ENCODE measurements at places on chromosomes 11 and 22. TPM values are rescaled to one million over a fixed set of nuclear protein-coding genes. Genes with fewer than 3 reads are reported as not detected.

DNA sequence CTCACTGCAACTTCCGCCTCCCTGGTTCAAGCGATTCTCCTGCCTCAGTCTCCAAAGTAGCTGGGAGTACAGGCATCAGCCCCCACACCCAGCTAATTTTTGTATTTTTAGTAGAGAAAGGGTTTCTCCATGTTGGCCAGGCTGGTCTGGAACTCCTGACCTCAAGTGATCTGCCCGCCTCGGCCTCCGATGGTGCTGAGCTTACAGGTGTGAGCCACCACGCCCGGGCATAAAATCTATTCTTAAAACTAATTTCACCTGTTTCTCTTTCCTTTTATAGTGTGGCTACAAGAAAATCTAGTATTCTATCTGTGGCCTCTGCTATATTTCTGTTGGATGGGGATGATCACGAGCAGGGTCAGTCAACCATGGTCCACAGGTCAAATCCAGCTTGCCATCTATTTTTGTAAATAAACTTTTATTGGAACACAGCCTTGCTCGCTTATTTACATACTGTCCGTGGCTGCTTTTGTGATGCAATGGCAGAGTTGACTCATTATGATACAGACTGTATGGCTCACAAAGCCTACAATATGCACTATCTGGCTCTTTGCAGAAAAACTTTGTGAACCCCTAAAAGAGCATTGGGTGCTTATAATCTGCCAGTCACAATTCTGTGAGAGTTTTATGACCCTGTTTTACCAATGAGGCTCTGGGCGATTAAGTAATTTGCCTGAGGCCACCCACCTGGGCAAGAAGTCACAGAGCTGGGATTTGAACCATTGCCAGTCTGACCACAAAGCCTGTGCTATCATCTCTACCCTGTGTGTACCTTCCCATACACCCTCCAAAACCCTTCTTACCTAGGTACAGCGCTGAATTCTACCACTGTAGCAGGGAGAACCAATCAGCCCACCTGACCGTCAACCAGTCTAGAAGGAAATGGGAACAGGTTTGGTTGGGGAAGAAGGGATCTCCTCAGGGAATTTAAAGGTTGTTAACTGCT lies 28.3 kb downstream of the SLC1A2 start:
- no peak for DNase-seq

- DNase-seq: no peak
These were observed 261.6 kb upstream of the CADM1 start for GRCh38 chr11:115765803-115766239.

DNA sequence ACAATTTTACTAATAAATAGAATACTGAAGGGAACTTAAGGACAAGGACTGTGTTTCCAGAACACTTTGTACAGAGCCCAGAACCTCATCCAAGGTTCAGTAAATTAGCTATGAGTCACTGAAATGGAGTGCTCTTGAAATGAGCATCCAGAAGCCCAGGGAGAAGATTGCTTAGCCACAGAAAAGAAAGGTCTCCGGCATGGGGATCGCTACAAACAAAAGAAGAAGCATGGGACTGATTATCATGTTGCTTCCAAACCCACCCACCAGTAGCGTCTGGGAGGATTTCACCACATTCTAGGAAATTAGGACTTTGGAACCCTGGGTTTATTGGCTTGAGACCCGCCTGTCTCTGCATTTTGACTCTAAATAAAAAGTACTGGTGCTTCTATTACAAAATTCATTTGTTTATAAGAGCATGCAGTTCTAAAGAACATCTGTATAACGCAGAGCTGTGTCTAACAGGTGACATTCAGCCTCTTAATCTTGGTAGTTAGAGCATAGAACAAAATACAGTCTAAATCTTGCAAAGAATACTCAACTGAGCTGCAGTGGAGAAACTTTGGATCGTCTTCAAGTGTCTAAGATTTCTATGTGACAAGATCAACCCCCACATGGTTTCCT lies 35.9 kb upstream of the SESN3 start:
- no peak for DNase-seq

The KBTBD3 gene
- 13.2 TPM for polyA plus RNA-seq

- no peak for DNase-seq
These were observed 6.8 kb downstream of the STX3 start for GRCh38 chr11:59761993-59762392.

DNA sequence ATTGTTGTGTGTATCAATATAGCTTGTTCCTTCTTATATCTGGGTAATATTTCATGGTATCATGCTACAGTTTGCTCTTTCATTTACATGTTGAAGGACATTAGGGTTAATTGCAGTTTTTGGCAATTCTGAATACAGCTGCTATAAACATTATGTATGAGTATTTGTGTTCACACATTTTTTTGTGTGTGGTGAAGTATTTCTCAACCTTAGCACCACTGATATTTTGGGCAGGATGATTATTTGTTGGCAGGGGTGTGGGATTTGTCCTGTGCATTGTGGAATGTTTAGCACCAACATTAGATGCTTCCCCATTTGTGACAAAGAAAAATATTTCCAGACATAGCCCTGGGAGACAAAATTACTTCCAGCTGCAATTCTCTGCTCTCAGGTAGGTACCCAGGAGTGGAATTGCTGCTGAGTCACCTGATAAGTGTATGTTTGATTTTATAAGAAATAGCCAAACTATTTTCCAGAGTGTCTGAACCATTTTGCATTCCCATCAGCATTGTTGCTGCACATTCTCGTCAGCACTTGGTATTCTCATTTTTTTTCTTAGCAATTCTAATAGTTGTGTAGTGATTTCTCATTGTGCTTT lies 128.2 kb downstream of the SNX19 start:
- DNase-seq: no peak

- no peak for DNase-seq
These were observed 38.3 kb downstream of the TMPRSS5 start for GRCh38 chr11:113667801-113668200.

The GUCY1A2 gene
- polyA plus RNA-seq: 4.0 TPM

DNA sequence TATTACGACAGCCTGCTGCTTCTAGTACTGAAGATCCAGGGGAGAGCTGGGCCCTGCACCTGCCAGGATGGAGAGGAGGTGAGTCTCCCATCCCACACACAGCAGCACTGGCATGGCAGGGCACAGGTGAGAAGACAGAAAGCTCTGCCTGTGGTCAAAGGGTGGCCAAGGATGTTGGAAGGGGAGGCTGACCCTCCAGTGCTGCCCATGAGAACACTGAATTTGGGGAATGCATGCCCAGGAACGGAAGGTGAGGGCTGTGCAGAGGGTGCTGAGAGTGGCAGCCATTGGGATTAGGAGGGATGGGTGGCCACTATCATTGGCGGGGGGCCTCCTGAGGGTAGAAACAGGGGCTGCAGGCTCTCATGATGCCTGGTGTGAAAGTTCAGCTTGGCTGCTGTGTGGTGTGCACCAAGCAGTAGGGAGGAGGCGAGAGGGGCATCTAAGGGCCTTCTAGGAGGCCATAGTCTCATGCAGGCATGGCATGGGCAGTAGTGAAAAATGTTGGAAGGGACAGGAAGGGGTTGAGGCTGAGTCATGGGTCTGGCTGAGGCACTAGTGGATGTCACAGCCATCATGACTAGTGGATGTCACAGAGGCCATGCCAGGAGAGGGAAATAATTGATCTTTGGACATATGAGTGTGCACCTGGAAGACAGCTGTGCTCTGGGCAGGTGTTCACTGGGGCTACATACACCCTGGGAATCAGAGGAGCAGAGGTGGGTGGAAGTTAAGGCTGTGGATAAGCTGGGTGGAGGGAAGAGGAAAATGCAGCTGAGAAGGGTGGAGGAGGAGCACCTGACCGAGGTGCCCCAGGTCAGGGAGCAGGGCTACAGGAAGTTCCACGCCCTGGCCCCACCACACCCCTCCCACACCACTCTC lies 2.5 kb upstream of the LRRC74B start:
- no peak for DNase-seq

GRCh38 chr11:44994753-44995152 lies 44.1 kb upstream of the TP53I11 start:
- DNase-seq: no peak

The MRGPRF gene
- 17.9 TPM for polyA plus RNA-seq

DNA sequence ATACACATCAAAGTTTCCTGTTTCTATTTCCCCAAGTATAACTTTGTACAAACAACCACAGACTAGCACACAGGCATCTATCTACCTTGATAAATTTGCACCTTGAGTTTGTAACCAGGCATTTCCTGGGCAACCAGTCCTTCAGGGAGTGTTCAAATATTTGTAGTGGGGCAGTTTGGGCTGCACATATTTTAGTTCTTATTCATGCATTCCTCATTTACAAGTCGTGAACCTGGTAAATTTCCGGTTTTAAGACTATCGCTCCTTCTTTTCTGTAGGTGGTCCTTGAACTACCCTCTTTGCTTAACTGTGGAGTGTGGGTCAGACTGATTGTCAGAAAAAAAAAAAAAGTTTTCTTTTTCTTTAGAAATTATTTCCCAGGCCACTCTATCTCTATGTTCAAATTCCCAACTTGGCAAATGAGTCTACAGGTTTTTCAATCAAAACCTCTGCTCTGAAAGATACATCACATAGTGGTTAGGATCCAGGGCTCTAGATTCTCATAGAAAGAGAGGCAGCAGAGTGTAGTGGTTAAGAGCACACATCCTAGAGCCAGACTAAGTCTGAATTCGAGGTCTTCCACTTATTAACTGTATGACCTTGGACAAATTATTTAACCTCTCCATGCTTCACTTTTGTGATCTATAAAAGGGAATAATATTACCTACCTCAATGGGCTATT lies 201.5 kb downstream of the SOX6 start:
- DNase-seq: no peak

The CSNK2A3 gene
- polyA plus RNA-seq: 3.0 TPM

- no peak for DNase-seq
These were observed 96.1 kb downstream of the MAML2 start for GRCh38 chr11:96246718-96247552.

GRCh38 chr11:67288198-67288451 lies 978 bp upstream of the ANKRD13D start:
- DNase-seq: no peak

Measured in left renal pelvis (tissue), 4 donors.